ENCODE measurements at places on chromosomes 5 and 9.

GRCh38 chr5:95725937-95726810, 5.0 kb upstream of the RHOBTB3 start:
- DNase-seq = no peak

DNA sequence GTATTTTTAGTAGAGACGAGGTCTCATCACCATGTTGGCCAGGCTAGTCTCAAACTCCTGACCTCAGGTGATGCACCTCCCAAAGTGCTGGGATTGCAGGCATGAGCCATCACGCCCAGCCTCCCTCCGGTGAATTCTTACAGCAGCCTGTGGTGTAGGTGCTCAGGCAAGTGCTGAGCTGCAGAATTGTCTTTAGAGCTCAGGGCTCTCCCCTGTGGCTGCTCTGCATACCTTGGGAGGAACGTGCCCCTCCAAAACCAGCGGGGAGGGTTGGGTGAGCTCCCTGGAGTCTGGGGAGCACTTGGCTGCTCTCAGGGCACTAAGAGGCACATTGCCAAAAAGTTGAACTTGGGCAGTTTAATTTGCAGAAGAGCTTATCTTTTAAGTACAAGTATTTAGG, 29.4 kb downstream of the SECISBP2 start:
- DNase-seq = no peak

- DNase-seq = no peak
Observed at GRCh38 chr9:81605170-81605670, 84.1 kb downstream of the TLE1 start.

- no peak for DNase-seq
Observed at GRCh38 chr5:42875785-42876374, 64.2 kb upstream of the SELENOP start.

- DNase-seq = peak; percentile 80
Observed at GRCh38 chr5:133111299-133111698, 59.5 kb downstream of the HSPA4 start.

DNA sequence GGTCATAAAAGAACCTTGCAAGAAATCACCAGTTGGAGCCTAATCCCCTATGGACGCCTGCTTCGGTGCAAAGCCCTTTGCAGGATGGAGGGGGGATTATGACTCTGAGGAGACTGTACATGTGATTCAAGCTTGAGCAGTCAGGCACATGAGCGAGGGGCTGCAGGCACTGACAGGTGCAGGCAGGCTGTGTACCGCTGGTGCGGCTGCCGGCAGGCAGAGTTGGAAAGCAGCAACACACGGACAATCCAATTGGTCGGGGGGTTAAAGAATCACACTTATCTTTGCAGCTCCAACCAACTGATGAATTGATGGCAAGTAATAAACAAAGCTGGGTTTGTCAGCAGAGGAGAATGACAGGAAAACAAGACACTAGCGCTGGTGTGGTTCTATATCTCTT, 5.7 kb downstream of the WHRN start:
- DNase-seq = no peak

- no peak for DNase-seq
Observed at GRCh38 chr5:38556088-38556598, 303 bp downstream of the LIFR start.

- DNase-seq = no peak
Observed at GRCh38 chr5:53464722-53465121, 15.7 kb upstream of the FST start.

DNA sequence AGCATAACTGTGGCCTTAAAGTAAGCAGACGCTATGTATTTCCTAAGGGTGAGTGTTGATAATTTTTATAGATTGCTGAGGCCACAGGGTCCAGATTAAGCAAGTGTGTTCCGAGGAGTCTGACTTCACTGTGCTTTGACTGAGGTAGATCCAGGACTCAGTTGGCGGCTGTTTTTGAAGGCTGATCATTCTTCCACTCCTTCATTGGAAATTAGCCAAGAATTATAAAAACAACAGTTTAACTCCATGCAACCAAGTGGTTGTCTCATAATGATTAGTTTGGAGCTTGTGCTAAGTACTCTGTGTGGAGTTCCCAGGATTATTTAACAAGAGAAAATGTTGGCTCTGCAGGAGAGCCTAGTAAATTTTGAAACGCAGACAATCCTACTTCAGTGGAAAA, 19.1 kb downstream of the IQGAP2 start:
- no peak for DNase-seq

GRCh38 chr9:101716629-101717028, 21.8 kb downstream of the GRIN3A start:
- DNase-seq = no peak

GRCh38 chr9:134331186-134332025, 5.2 kb downstream of the RXRA start:
- no peak for DNase-seq

- DNase-seq = no peak
Observed at GRCh38 chr5:71782393-71782770, 63.3 kb downstream of the CARTPT start.

- DNase-seq = no peak
Observed at GRCh38 chr5:120927950-120928530, 463.9 kb downstream of the PRR16 start.

GRCh38 chr5:28779161-28779754, 1740.9 kb upstream of the CDH9 start:
- peak; percentile 28 for DNase-seq

DNA sequence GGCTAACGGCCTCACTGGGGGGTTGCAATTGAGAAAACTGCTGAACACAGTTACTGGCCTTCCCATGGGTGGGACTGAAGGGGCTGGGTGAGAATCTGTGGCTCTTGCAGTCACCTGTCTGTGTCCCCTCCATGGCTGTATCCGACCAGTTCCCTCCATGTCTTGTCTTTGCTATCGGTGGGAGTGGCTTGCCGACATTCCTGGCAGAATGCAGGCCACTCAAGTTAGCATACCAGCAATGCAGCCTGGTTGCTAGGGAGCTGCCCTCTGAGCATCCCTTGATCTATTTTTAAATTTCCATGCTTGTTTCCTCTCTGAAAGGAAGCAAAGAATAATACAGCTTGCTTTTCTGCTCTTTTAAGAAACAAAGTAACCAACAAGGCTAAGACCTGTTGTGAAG, 1509.7 kb upstream of the WWC1 start:
- no peak for DNase-seq

- peak; percentile 5 for DNase-seq
Observed at GRCh38 chr5:56986626-56986947, 34.7 kb upstream of the MIER3 start.

- DNase-seq = no peak
Observed at GRCh38 chr5:167346461-167346860, 945.0 kb upstream of the WWC1 start.

DNA sequence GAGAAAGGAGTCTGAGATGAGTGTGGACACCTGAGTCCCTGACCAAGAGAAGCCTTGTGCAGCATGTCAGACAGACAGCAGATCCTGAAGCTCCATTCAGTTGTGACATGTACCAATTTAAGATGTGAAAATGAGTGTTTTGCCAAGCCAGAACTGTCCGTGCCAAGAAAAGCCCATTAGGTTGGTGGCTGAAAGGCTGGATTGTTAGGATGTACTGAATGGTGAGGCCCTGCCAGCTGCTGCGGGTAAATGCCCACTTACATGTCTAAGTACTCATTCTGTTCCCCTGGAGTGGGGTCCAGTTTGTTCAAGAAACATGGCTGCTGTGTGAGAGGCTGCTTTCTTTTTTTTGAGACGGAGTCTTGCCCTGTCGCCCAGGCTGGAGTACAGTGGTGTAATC, 14.6 kb downstream of the DAPK1 start:
- DNase-seq = no peak

- no peak for DNase-seq
Observed at GRCh38 chr5:40733879-40734563, 21.7 kb downstream of the TTC33 start.

GRCh38 chr5:157303667-157304327, 37.9 kb downstream of the CYFIP2 start:
- no peak for DNase-seq

DNA sequence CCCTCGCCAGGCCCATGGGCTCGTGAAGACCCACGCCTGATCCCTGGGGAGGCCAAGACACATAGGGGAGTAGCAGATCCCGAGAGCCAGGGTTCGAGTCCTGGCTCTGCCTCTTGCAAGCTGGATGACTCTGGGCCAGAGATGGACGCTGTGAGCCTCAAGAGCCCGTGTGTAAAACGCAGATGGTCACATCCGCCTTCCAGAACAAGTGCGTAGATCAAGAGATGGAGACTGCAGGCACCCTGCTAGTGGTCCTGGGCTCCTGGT, 8.2 kb downstream of the ST6GALNAC4 start:
- no peak for DNase-seq

DNA sequence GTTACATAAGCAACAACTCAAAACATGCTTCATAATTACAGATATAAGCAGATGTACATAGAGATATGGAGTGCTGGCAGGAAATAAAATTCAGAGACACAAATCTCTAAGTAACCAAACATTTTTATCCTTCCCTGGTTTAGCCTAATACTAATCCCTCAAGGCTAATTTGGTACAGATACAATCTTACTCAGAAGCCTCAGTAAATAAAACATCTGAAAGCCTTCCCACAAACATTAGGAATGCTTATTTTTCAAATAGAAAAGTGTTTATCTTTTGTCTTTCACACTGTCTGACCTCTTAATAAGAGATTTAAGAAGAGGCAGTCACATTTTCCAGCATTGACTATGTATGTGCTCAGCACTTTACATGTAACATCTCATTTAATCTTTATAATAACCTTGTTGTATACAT, 399.4 kb downstream of the ARRDC3 start:
- no peak for DNase-seq

- DNase-seq = no peak
Observed at GRCh38 chr5:148378670-148379069, 5.1 kb upstream of the FBXO38 start.

DNA sequence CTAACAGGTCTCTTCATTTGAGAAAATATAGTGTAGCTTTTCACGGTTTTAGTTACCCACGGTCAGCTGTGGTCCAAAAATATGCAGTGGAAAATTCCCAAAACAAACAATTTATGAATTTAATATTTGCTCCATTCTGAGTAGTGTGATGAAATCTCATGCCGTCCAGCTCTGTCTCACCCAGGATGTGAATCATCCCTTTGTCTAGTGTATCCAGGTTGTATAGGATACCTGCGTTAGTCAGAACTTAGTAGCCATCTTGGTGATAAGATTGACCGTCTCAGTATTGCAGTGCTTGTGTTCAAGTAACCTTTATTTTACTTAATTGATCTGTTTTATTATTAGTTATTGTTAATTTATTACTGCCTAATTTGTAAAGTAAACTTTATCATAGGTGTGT, 41.1 kb downstream of the NDUFS4 start:
- DNase-seq = peak; percentile 9

- no peak for DNase-seq
Observed at GRCh38 chr5:36359267-36359666, 57.6 kb upstream of the RANBP3L start.

DNA sequence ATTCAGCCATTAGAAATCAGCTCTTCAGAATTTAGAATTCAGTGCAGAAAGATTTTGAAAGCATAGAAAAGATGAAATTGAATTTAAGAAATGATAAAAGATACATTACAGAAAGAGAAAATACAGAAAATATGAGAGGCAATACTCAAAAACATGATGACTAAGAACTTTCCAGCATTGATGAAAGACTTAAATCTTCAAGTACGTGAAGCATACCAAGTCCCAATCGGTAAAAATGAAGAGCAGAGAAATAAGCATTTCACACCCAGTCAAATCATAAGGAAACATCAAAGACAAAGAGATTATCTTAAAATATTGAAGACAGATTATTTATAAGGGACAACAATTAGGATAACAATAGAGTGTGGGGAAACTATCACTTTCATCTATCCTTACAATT, 35.1 kb downstream of the MUSK start:
- no peak for DNase-seq

- peak; percentile 64 for DNase-seq
Observed at GRCh38 chr5:58871648-58872242, 288.9 kb downstream of the RAB3C start.

DNA sequence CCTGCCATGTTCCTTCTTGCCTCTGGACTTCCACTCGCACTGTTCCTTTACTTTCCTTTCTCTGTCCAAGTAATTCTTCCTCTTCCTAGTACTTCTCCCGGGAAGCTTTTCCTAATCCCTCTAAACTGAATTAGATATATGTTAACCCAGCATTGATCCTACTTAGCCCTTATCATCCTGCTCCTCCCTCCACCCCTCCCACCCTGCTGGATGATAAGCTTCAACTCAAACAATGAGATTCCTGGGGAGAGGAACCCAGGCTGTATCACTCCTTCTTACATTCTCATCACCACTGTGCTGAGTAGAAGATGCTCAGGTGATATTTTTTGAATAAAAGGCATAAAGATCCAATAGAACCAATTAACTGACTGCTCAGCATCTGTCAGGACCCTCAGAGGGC, 45.7 kb downstream of the CDK5RAP2 start:
- DNase-seq = no peak

DNA sequence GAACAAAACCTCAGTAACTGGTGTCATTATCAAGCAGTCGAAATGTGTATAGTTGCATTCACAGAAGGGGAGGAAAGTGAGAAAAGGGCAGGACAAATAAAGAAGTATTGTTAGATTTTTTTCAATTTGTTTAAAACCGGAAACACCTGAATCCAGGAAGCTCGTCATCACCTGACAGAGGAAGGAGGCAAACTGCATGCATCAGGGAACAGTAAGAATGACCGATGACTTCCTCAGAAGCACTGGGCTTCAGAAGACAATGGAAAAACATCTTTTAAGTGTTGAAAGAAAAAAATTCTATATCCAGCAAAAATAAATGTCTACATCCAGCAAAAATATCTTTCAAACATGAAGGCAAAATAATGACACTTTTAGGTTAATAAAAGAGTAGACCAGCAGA, 29.5 kb downstream of the PLEKHG4B start:
- no peak for DNase-seq

- no peak for DNase-seq
Observed at GRCh38 chr5:7615566-7616061, 219.7 kb downstream of the ADCY2 start.

DNA sequence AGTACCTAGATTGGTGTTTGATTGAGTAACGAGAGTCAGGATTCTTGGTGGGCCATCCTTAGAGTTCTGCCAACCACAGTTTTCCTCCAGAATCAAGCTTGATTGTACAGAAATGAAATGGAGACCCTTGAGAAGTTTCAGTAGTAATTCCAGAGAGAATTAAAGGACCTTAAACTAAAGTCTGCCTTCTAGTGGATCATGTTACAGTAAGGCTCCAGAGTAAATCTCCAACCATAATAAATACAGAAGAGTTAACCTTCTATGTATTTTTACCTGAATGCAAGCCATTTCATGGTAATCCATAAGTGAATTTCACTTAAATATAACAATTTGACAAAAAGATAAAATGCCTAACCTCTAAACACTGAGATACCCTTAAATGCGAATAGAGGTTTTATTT, 53.0 kb upstream of the CNTLN start:
- DNase-seq = no peak

GRCh38 chr5:124795829-124796228, 49.4 kb upstream of the ZNF608 start:
- no peak for DNase-seq

DNA sequence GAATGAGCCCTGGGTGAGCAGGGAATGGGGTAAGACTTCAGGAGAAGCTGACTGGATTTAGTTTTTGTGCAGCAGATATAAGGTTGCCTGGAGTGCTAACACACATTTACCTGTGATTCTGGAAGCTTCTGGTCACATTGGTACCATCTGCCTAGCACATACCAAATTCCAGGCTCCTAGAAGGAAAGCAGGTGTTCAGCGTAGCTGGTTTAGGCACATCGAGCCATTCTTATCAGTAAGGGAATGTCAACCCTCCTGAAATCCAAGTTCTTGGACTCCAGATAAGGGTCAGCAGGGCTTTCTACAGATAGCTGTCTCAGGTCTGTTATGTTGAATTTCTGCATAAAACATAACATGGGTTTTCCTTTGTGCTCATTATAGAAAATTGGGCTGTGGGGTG, 10.3 kb downstream of the TCERG1 start:
- no peak for DNase-seq

All from NCI-H460 (cell line).